Peyer's patch (tissue), 4 donors: ENCODE measurements at places on chromosomes 11 and 22. TPM values are rescaled to one million over a fixed set of nuclear protein-coding genes. Genes with fewer than 3 reads are reported as not detected.

DNA sequence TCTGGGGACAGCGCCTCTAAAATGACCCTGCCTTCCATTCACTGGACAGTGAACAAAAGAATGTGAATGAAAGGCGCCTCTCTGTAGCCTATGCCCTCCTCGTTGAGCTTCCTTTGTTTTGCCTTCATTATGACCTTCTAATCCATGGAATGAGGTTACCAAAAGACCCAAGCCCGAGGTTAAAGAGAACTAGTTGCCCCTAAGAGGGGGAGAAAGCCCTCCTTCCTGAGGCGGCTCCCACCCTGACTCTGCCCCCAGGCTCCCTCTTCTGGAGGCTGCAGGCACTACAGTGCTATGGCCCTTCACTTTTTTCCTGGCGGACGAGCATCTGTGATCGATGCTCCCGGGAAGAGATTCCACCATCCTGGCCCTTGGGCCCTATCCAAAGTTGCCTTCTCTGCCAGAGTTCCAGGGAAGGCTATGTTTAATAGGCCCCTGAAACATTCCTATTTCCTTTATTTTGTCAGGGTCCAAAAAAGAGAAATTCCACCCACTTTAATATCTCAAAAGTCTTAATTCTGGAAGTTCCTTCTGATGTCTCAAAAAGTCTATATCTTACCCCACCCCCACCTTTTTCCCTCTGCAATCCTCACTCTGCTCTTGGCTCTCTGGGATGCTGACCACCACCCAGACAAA is 147.3 kb downstream of the FEZ1 start:
- DNase-seq, result peak; percentile 56

DNA sequence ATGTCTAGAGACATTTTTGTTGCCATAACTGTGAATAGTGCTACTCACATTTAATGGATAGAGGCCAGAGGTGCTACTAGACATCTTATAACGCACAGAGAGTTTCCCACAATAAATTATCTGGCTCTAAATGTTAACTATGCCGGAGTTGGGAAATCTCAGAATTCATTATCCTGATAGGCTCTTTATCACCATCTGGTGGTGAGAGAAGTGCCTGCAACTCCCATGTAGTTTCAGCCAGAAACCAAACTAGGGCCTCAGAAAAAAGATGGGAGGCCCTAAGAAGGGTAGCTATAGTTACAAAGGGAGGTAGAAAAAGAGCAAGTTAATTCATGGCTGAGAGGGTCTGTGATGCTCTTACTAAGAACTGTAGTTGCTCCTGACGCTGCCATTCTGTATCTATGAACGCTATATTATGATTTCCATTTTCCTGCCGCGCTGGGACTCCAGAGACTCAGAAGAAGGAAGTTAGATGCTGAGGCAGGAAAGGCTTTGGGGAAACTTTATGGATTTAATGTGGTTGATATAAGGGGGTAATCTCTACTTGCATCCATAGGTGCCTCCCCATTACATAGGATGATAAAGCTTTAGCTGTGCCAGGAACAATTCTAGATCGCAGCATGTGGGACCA is 22.9 kb upstream of the MRPL17 start:
- DNase-seq, result peak; percentile 46

DNA sequence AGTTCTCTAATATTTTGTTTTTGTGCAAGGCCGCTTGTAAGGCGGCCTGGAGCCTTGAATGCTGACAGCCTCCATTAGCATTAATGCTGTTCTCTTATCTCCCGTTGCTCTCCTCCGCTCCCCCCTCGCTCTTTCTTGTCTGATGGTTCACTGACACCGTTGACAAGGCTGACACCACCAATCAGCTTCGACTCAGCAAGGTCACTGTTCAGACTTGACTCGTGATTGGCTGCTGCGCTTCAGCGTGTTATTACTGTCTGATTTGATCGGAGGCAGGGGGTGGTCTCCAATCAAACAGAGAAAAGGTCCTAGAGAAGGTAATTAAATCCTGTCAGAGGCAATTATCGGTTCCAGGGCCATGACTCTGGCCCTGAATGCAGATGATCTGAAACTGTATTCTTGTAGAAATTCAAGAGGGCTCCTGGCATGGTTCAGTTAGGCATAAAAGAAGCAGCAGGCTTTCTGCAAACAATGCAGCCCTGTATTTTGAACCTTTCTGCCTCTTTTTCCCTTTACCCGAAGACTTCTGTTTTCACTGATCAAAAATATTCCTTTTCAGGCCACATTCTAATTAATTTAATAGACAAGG is 49.3 kb upstream of the MPPED2 start:
- no peak for DNase-seq

GRCh38 chr11:121367001-121367843 is 74.7 kb downstream of the SC5D start:
- DNase-seq, result peak; percentile 54

DNA sequence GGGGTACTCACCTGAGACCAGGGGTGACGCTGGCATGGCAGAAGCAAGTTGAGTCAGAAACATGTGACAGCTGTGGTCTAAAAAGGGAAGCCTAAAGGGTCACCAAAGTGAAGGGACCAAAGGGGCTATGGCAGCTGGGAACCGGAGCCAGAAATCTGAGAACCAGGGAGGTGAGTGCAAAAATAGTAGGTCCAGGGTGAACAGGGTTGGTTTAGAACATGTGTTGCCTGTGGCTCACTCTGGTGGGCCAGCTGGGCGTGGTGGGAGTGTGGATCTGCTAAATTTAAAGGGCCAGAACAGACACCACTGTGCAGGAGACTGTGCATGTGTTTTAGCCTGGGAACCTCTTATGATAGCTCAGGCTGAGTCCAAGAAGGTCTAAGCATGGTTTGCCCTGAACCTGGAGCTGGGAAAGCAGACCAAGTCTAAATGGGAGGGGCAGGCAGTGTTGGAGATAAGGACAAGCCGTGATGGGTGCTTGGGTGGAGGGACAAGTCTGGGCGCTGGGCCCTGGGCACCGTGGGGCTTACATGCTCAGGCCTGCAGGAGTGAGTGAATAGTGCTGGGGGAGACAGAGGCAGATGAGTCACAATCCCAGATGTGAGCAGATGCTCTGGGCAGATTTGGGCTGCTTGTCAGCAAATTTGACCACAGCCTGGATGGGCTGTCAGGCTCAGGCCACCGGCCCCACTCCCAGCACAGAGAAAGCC is 41.4 kb upstream of the ZBED5 start:
- no peak for DNase-seq

DNA sequence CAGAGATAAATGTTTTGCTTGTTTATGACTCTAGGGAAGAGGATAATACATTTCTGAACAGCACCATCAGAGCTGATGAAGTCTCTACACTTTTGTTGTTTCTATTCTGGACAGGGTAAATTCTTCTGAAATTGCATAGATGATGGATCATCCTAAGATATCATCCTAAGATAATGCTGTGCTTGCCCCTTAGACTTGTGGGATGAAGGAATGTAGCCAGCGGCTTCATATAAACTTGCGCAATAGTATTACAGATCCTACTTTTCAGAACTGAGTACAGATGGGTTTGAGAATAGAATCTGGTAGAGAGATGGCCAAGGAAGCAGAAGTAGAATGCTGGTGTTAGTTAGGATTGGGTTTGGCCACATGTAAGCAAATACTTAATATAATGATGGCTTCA is 61.0 kb downstream of the NCAM1 start:
- DNase-seq, result no peak

DNA sequence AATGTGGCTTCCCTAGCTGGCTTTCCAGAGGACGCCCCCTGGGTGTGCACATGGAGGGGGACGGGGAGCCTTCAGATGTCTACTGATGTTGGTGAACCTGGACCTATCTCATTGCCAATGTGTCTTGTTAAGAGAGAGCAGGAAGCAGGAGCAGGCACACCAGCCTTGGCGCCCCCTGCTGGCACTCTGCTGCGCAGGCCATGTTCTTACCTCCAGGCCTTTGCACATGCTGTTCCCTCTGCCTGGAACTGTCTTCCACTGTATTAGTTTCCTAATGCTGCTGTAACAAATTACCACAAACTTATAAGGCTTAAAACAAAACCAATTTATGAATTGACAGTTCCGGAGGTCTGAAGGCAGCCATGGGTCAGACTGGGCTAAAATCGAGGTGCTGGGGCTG is 23.6 kb upstream of the MN1 start:
- no peak for DNase-seq

GRCh38 chr22:22362311-22362710 is 117.7 kb downstream of the VPREB1 start:
- no peak for DNase-seq

GRCh38 chr11:3122775-3123201 is 42.3 kb downstream of the OSBPL5 start:
- DNase-seq, result no peak

- DNase-seq, result no peak
Measured at GRCh38 chr11:47583844-47584243, 2.6 kb upstream of the FAM180B start.

GRCh38 chr22:40678493-40679248 is 613 bp upstream of the MCHR1 start:
- no peak for DNase-seq

DNA sequence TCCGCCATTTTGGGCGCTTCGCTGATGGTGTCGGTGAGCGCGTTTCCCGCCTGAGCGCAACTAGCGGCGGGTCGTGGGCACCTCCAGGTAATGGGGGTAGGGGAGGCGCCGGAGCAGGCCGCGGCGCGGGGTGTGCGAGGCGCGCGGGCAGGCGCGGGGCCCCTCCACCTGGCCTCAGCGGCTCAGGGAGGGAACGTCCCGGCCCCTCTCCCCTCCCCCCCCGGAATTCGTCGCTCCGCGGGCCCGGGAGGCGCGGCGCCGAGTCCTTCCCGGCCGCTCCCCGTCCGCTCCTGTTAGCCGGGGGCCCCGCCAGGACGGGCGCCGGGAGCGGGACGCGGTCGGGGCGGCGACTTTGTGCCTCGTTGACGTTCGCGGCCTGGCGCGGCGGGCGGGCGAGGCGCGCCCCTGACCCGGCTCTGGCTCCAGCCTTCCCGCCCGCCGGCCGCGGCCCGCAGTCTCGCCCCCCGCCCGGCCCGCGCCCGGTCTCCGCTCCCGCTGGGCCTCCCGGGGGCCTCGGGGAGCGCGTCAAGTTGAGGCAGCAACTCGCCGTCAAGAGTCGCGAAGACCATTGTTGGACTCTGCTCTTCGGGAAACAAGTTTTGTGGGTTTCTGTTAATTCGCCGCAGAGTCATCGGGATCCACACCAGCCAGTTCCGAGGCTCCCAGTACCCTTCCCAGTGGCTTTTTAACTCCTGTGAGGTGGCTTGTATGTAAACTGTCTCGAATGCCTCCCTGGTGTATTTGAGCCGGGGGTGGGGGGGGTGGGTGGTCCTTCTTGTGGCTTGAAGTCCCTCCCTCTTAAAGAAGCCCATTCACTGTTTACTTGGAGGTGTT is at the start of gene PPP6R3:
Gene PPP6R3 (plus strand): TSS at position 12 of the 834 bp plus-strand sequence. CDS start 76,913 bp downstream, outside the sequence.
- no peak for DNase-seq

GRCh38 chr22:50688448-50688847 is 15.8 kb downstream of the SHANK3 start:
- peak; percentile 23 for DNase-seq

DNA sequence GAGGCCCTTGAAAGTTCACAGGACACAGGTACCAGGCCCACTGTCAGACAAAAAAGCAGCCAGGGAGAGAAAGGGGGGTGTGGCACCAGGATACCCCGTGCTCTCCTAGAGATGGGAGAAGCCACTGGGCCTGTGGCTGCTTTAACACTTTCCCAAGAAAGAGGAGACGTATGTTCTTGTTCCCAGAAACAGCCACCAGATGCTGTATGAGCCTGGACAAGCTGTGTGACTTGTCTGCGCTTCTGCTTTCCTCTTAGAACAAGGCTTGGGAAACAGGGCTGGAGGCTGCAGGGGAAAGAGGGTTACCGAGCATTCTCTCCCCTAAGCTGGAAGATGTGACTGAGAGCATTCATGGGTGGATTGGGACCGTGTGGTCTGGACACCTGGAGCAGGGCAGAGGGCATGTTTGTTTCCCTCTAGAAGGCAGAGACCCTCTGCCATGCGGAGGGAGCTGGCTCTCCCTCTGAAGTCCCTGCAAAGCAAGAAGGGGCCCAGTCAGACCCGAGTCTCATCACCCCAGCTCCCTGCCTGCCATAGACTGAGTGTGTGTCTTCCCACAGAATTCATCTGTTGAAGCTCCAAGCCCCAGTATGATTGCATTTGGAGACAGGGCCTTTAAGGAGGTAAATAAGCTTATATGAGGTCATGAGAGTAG is 74.1 kb downstream of the TRIM29 start:
- DNase-seq, result no peak

DNA sequence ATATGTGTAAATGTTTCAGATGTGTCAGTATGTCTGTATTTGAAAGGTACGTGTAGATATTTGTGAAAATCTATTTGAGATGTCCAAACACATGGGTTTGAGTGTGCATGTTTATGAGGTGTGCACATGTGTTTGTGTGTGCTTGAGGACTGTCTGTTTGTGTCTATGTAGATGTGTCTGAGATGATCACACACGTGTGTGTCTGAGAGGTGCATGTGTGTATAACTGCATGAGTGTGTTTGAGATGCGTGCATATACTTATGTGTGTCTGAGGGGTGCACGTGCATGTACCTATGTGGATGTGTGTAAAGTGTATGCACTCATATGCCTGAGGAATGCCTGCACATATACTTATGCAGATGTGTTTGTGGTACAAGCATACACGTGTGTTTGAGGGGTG is 584.4 kb downstream of the BUD13 start:
- no peak for DNase-seq

- DNase-seq, result no peak
Measured at GRCh38 chr11:62505059-62505439, 41.6 kb downstream of the AHNAK start.

- peak; percentile 19 for DNase-seq
Measured at GRCh38 chr22:44394246-44395117, 81.7 kb upstream of the SHISAL1 start.

GRCh38 chr22:36197065-36197440 is 4.6 kb downstream of the APOL4 start:
- peak; percentile 59 for DNase-seq

DNA sequence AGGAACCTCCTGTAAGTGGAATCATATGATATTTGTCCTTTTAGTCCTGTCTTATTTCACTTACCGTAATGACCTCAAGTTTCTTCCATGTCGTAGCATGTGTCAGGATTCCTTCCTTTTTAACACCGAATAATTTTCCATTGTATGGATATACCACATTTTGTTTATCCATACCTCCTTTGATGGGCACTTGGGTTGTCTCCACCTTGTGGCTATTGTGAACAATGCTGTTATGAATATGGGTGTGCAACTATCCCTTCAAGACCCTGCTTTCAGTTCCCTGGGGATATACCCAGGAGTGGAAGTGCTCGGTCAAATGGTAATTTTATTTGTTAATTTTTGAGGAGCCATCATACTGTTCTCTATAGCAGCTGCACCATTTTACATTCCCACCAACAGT is 244.9 kb upstream of the BLID start:
- DNase-seq, result no peak

- DNase-seq, result no peak
Measured at GRCh38 chr11:6631361-6631890, 12.2 kb upstream of the TPP1 start.

- DNase-seq, result no peak
Measured at GRCh38 chr11:60944490-60945294, 7.3 kb downstream of the SLC15A3 start.

Gene GLYATL2
- total RNA-seq, result not detected

Gene APOA4
- total RNA-seq, result 7,993 TPM

Gene ACRV1
- total RNA-seq, result not detected

Gene MPZL2
- 32.4 TPM for total RNA-seq

Gene PHETA2
- 5.8 TPM for total RNA-seq

Gene TBX10
- total RNA-seq, result 16.9 TPM
